ENCODE measurements at places on chromosomes 7 and 10. TPM values are rescaled to one million over a fixed set of nuclear protein-coding genes. Genes with fewer than 3 reads are reported as not detected.

UPK3BL2 gene
- 1.6 TPM for total RNA-seq

TMEM270 gene
- not detected for total RNA-seq

AUTS2 gene
- total RNA-seq: 27.0 TPM

AGAP6 gene
- 37.6 TPM for total RNA-seq

- DNase-seq: no peak
Measured at GRCh38 chr7:119660080-119660479, 612.9 kb upstream of the KCND2 start.

DNA sequence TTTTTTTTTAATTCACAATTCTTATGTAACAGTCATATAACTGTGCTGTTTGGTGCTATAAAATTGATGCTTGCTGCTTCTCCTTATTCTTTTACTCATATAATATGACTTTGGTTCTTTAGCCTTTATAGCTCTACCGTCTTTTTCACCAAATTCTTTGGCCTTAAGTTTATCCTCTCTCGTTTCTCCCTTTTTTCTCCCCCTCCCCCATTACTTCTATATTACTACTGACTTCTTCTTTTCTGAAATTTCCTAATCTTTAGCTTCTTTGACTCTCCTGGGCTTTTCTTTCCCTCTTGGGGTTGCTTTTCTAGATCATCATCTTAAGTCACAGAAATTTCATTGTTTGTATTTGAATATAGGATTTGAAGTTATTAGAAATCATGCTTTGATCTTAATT, 3.8 kb downstream of the BCCIP start:
- no peak for DNase-seq

DNA sequence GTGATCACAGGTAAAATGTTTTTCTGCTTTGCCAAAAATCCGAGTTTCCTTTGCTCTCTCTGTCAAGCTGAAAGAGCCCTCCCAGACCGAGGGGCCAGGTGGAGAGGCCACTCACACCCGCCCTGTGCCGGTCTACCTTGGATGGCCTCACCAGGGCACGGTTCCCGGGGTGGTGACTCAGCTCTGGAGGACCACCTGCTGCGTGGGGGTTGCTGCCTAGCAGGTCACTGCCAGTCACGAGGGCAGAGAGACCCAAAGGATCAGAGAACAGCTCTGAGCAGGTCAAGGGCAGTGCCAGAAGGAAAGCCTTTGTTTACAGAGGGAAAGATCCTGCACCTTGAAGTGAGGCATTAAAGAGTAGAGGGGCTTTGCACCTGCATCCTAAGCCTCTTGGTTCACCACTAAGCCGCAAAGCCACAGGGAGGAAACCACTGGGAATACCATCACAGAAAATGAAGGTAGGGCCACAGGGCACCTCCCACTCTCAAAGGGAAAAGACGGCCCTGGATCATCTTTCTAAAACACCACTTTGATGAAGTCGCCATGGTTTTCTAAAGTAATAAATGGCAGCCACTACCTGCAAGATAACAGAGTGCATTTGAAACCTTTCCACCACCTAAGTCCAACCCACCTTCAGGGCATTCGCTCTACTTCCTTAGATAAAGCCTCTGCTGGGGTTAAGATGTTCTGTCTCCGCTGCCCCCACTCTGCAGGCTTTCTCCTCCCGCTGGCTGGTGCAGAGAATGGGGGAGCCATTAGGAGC, 160.3 kb upstream of the KLF14 start:
- no peak for DNase-seq

DNA sequence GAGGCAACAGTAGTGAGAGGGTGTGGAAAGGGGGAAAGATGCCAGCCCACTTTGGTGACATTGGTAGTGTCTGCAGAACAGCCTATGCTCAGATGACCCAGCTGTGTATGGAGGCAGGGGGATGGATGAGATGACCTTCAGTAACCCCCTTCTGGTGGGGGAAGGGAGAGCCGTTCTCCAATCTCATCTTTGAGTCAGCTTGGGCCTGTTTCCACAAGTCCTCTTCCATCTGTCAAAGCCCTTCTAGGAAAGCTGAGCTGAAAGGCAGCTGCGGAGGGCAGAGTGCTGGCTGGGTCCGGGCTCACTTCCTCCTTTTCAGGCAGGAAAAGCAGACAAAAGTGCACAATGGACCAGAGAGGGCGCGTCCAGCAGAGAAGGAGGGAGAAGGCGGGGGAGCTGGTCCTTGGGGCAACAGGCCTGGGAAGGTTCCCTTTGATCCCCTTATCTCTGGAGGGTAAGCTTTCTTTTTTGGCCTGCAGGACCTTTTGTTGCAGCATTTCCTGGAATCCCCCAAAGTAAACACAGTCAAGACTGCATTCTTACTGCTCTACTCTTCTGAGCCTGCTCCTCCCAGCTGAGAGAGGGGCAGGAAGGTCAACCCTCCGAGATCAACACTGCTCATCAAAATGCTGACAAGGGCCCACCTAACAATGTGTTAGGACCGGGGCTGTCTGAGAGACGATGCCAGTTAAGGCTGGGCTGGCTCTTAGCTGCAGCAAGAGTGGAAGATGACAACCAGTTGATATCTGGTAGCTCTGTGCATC, 1.2 kb upstream of the LRMDA start:
- no peak for DNase-seq

DNA sequence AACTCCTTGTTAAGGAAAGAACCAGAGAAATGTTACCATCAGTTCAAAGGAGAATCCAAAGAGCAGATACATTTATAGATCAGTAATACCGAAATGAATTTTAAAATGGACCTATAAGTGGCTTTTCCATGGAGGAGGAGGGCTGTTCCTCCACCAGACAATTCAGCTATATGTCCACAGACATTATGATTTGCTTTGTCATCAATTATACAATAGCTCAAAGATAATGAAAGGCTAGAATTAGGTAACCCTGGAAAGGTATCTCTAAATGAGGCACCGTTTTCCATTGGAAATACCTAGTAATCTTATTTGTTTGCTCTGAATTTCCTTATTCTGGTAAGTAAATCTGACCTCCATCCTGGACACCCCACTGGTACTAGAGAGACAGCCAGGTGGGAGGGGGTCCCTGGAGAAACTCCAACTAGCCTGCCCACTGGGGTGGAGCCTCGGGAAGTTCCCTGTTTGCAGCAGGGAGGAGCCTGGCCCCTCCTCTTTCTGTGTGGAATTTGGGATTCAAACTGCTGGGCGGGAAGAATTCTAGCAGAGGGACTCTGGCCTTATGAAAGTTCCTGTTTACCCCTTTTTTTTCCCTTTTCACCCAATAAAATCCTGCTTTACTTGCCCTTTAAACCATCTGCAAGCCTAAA, 218.0 kb downstream of the PHF14 start:
- no peak for DNase-seq

DNA sequence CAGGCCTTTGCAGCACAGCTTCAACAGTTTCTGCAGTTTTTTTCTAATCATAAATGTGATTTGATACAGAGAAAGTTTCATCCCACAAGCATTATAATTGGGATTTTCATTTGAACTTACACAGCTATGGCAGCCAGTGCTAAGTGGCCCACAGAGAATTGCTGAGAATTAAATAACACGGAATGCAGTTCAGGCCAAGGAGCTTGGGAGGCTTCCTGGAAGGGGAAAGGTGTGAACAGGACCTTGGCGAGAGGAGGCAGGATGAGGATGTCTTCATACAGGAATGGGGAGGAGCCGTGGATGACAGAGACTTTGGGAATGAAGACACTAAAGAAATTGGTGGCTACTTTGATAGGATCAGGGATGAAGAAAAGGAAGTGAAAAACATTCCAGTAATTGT, 95.3 kb downstream of the ZNF22 start:
- DNase-seq: no peak

DNA sequence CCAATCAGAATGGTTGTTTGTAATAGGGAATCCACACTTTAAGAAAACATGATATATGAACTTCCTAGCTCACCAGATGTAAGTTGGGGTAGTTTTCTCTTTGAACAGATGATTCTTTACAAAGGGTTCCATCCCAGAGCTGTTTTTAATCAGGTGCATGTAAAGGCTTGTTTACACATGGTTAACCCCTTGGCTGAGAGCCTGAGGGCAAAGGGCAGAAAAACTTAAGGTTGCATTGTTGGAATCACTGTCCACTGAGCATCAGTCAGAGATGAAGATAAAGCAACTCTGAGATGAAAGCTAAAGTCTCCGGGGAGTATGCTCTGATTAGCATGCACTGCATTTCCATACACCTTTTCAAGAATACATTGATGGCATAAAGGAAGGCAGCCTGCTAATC, 518.2 kb downstream of the SORCS3 start:
- DNase-seq: no peak

DNA sequence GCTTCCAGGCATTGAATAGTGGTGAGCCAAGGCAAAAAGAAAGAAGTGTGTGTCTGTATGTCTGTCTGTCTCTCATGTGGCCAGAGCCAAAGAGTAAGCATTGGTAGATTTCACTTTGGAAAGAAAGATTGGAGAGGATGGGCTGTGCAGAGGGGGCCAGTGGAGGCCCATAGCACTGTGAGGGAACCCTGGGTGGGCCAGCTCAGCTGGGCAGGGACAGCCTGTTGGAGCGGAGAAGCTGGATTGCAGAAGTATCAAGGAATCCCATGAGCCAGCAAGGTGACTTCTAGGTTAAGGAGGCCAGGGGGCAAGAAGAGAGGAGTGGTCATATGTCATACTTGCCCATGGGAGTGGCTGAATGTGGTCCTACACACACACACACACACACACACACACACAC, 1.5 kb upstream of the GRID1 start:
- no peak for DNase-seq

- no peak for DNase-seq
Measured at GRCh38 chr7:99390941-99391602, 16.5 kb downstream of the ARPC1B start.

Measured in omental fat pad (tissue), 4 donors.